ENCODE measurements at places on chromosomes 13 and 19.

- no peak for DNase-seq
Measured at GRCh38 chr13:111503905-111504695, 183.7 kb downstream of the TEX29 start.

GRCh38 chr19:19514215-19514657 is 1.1 kb downstream of the TSSK6 start:
- DNase-seq = no peak

- no peak for DNase-seq
Measured at GRCh38 chr19:31146546-31147183, 202.6 kb downstream of the TSHZ3 start.

- no peak for DNase-seq
Measured at GRCh38 chr13:83515268-83516015, 366.8 kb downstream of the SLITRK1 start.

DNA sequence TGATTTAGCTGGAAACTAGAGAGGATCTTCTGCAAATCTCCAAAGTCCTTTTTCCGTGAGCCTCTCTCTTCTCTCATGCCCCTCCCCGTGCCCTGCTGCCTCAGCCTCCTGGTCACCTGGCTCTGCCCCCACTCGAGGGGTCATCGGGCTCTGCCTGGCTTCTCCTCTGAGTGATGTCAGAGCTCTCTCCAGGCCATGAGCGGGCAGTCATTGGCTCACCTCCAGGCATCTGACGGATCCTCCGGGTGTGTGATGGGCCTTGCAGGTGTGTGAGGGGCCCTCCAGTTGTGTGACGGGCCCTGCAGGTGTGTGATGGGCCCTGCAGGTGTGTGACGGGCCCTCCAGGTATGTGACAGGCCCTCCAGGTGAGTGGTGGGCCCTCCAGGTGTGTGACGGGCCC is 10.3 kb upstream of the GAS6 start:
- peak; percentile 18 for DNase-seq

- no peak for DNase-seq
Measured at GRCh38 chr13:43684963-43685725, 101.6 kb downstream of the ENOX1 start.

DNA sequence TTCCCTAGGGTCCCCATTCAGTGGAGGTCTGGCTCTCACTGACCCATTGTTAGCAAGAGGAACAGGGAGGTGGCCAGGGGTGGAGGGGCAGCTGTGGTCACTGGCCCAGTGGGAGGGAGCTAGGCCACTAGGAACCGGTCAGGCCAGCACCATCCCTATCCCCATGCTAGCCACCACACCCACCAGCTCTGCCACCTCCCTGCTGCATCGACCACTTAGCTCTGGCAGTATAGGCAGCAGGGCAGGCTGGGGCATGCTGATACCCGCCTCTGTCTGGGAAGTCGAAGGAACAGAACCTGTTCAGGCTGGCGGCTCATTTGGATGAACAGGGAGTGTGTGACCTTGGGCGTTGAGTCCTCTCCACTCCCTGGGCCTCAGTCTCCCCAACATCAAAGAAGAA is 4.7 kb downstream of the PPP1R13L start:
- no peak for DNase-seq

DNA sequence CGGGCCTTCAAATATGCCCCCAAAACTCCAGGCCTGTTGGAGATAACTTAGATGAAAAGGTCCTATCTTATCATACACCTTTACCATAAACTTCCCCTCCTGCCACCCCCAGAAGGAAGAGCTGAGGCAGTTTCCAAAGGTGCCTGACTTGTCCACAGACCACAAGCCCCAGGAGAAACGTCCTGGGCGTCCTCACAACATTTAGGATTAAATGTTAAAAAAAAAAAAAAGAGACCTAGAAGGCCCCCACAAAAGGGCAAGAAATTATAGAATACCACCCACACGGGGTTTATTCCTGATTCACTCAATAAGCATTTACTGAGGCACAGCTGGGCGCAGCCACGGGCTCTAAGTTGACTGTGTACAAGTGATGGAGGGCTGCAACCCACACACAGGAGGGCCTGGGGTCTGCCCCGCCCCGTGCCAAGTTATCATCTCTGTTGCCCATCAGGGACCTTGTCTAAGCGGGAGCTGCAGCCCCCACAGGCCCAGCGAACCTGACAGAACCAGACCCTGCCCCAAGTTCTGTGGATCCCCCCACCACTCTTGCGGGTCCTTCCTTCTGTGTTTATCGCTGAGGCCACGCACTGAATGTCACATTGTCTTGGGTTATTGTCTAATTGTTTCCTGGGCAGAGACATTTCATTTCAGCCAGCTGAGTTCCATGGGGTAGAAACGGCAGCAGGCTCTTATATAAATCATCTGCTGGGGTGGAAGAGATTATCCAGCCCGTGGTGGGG is 83.0 kb upstream of the TM9SF2 start:
- DNase-seq = no peak

DNA sequence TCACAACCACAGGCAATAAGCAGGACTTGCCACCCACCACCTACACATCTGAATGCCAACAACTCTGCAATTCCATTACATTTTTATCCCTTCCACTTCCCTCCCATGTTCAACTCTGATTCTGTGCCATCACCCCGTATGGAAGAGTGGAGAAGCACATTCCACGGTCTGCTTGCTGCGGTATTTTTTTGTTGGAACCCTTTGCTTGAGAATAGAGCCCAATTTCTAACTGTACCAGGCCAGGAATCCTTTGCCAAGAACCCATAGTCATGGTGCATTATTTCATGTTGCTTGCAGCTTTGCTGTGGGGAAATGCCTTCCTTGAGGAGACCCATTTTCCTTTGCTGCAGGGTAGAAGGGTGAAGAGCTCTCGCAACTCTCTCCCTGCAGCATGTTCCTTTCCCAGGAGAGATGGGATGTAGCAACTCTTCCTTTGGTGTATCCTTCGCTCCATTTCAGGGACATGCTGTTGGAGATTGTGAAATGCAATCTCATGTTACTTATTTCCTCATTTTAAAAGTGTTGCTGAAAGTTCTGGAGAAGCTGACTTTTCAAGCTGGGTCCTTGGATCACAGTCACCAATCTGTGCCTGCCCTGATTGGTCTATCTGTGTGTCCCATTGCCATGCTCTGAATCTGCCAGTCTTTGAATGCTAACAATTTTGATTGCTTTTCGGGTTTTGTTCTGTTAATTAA is 69.8 kb upstream of the STARD13 start:
- DNase-seq = no peak

- DNase-seq = no peak
Measured at GRCh38 chr19:33649627-33650305, 28.0 kb downstream of the CHST8 start.

DNA sequence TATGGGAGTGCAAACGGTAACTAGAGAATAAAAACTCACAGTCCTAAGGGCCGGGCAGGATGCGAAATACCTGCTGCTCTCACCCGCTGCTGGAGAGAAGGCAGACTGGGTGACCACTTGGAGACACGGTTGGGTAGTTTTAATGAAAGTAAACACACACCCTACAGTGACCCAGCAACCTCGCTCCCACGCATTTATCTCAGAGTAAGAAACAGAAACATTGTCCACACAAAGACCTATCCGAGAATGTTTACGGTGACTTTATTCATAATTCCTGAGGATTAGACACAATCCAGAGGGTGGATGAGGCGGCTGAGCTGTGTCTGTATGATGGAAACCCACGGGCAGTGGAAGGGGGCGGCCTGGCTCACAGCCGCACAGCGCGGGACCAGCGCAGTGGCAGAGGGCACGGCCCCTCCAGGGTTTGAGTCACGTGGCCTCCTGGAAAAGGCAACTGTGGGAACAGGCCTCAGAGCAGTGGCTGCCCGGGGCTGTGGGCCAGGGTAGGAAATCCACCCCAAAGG is 73.5 kb upstream of the C13orf46 start:
- peak; percentile 32 for DNase-seq

GRCh38 chr13:65638572-65639168 is 1591.5 kb downstream of the PCDH9 start:
- no peak for DNase-seq

GRCh38 chr19:57282011-57282643 is 1.8 kb downstream of the ZNF460 start:
- DNase-seq = no peak

- DNase-seq = no peak
Measured at GRCh38 chr19:49818649-49819370, 721 bp downstream of the MED25 start.

DNA sequence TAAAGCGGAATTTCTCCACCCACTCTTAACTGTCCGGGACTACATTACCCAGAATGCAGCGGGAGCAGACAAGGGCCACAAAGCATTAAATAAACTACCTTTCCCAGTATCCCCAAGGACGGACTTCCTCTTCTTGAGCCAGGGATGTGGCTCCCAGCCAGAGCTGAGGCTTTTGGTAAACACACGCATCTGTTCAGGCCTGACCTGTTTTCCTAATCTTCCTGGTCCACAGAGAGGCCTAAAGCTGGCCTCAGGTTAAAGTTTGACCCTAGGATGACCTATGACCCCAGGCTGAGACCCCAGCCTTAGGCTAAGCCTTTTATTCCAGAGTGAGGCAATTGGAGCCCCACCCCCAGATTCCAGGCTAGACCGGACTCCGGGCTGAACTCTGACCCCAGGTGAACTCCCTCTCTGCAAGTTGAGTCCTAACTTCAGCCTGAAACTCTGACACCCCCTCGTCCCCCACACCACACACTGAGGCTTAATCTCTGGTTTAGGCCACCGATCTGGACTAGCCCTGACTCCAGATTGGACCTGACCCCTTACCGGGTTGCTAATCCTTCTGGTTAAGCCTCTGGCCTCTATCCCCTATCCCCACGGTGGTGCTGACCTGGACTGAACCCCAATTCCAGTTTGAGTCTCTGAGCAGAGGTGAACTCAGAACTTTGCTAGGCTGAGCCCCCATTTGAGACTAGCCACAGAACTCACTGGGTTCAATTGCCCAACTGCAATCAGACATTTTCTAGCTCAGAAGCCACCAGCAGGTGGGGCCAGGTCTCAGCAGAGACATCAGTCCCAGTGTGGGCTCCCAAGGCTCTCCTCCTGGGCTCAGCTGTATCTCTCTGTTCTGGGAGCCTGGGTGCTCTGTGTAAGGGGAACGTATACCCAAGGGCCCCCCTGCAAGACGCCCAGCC is 750 bp upstream of the GPR108 start:
- DNase-seq = peak; percentile 100

GRCh38 chr13:74000876-74001275 is 133.3 kb downstream of the KLF12 start:
- no peak for DNase-seq

DNA sequence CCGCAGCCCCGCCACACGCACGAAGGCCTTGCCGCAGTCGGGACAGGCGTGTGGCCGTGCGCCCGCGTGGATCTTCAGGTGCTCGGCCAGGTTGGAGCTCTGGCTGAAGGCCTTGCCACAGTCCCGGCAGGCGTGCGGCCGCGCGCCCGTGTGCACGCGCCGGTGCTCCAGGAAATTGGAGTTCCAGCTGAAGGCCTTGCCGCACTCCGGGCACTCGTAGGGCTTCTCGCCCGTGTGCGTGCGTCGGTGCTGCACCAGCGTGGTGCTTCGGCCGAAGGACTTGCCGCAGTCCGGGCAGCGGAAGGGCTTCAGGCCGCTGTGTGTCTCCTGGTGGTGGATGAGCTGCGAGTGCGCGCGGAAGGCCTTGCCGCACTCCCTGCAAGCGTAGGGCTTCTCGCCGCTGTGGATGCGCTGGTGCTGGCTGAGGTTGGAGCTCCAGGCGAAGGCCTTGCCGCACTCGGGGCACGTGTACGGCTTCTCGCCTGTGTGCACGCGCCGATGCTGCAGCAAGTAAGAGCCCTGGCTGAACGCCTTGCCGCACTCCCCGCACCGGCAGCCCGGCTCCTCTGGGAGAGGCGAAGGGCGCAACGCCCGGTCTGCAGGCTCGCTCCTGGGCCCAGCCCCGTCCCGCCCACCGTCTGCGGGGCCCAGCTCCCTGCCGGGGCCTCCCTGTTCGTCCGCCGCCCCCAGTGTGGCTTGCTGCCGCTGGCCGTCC is 3.6 kb upstream of the A1BG start:
- DNase-seq = no peak

DNA sequence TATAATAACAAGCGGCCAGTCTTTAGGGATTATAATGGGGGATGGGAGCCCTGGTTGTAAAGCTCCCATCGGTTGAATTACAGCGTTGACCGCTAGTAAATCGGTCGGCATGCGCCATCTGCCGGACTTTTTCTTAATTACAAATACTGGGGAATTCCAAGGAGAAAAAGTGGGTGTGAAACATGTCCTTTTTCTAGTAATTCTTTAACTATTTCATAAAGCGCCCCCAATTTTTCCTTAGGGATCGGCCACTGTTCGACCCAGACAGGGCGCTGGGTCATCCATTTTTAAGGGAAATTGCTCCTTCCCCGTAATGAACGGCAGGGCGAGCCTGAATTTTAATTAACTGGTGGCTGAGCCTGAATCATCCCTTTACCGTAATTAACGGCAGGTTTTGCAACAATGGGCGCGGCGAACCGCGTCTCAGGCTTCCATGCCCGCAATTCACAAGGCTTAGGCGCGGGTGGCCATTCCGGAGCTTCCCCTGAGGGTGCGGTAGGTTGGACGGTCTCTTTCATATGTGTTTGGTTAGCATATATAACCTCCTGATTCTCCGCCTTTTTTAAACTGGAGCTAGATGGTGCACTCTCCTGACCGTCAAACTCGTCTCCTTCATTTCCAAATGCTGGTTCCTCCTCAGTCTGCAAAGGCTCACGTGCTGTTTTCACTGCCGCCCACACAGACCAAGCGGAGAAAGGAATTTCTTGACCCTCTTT is 30.2 kb upstream of the EVI5L start:
- DNase-seq = peak; percentile 71

- no peak for DNase-seq
Measured at GRCh38 chr19:58572818-58573657, at the start of gene MZF1. Gene MZF1 (minus strand): TSS chr19:58573335. CDS start chr19:58571389, 1,946 bp downstream.

DNA sequence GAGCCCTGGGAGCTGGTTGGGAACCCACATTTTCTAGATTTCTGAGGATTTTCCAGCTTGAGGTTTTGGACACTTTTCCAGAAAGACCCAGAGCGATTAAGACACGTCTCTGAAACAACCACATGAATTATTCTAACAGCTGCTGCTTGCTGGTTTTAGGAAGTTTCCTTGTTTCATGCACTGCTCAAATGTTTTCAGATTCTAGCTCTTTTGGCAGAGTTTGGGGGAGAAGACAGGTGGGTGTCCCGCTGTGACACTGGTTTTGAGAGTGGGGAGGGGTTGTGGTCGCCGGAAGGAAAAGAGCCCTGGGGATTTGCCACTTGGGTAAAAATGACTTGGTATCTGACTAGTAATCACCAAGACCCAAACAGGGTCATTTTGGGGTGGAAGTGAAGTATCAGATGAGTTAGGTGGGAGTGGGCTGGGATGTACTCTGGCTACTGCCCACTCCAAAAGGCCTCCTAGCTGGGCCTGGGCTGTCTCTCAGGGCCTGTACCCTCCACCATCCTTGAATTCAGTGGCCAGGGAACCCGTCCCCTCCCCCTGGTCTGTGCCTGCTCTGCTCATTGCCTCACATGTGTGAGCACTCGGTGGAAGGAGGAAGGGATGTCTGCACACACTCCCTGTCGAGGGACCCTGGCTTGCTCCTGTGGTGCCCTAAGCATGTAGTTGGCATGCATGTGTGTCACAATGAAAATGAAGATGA is 13.2 kb downstream of the GATAD2A start:
- DNase-seq = no peak

GRCh38 chr13:25683056-25683455 is 311.3 kb downstream of the ATP8A2 start:
- no peak for DNase-seq
